SW 1271 (cell line): ENCODE measurements at places on chromosomes 4 and X.

DNA sequence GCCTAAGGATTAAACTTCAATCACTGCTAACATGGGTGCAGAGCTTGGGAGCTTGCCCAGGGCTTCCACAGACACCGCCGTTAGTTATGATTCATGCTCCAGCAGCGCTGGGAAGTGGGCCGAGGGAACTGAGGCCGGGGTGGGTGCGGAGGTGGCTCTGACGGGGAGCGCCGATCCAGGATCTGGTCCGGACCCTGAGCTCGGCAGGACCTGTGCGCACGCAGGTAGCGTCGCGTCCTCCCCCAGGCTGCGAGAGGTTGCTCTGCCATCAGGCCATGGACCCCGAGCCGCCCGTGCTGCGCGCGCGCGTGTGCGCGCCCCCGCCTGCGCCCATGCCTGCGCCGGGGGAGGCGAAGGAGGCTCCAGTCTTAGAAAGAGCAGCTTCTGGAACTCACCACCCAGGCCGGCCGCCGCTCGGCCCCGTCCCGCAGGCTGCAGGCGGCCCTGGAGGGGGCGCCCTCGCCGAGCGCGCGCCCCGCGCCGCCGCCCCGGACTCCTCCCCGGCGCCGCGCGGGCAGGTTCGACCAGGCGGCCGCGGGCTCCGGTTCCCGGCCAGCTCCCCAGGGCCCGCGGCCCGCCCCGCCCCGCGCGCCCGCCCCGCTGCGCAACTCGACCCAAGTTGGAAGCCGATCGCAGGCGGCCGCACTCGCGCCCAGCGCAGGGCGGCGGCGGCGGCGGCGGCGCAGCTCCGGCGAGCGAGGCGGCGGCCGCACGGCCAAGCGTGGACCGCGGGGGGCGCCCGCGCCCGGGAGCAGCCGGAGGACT lies 732 bp upstream of the ADRA2C start:
- DNase-seq, result no peak

DNA sequence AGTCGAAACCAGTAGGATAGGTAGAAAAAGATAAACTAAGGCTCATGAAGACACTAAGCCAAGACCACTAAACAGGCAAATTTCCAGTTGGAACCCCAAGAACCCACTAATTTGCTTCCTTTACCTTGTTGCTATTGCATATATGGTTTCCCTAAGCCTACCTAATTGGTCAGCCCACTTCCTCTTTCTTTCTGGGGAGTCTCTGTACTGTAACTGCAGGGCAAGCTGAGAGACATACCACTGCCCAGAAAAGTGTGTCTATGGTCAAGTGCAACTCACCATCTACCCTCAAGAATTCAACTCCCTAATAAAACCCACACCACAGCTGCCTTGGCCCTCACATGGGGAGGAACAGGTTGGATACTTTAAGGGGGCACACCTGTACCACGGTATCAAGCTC lies 28.6 kb downstream of the IDS start:
- no peak for DNase-seq

DNA sequence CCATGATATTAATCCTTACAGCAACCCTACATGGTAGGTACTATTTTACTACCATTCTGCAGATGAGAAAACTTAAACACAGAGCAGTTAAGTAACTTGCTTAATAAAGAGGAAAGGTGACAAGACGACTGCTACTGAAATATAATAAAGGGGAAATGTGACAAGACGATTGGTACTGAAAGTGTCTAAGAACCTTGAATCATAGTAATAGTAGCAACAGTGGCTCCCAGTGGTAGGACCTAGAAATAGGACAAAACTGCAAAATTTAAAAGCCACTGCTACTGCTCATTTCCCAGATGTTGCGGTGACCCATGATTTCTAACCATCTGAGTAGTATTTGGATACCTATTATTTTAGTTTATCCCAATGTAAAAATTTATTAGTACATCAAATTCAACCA lies 89.5 kb downstream of the TASL start:
- no peak for DNase-seq

DNA sequence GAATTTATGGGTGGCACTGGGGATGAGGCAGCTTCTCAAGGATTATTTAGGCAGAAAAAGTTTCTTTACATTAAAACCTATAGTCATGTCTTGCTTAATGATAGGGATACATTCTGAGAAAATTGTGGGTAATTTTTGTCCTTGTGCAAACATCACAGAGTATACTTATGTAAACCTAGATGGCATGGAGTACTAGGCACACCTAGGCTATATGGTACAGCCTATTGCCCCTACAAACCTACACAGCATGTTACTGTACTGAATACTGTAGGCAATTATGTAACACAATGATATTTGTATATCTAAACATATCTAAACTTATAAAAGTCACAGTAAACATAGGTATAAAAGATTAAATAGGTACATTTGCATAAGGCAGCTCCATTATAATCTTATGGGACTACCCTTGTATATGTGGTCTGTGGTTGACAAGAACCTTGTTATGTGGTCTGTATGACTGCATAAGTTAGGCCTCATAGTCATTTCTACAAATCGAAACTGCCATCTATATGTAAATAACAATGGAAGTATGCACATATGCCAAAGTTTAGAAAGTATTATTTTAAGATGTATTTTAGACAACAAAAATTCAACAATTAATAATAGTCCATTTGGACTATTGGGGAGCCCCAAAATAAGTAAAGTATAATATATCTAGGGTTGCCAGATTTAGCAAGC lies 87.3 kb downstream of the CFAP299 start:
- DNase-seq, result no peak

DNA sequence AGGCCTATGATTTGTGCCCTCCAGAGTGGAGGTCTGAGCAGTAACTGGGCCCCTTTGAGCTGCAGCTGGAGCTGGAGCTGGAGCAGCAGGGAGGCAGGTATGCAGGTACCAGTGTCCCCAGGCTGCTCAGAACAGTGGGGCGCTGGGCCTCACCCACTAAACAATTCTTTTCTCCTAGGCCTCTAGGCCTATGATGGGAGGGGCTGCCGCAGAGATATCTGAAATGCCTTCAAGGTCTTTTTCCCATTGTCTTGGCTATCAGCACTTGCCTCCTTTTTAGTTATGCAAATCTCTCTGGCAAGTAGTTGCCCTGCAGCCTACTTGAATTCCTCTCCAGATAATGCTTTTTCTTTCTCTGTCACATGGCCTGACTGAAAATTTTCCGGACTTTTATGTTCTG lies 79.7 kb upstream of the OTUD4 start:
- no peak for DNase-seq

- no peak for DNase-seq
Measured at GRCh38 chr4:18722748-18723191, 701.2 kb upstream of the LCORL start.

DNA sequence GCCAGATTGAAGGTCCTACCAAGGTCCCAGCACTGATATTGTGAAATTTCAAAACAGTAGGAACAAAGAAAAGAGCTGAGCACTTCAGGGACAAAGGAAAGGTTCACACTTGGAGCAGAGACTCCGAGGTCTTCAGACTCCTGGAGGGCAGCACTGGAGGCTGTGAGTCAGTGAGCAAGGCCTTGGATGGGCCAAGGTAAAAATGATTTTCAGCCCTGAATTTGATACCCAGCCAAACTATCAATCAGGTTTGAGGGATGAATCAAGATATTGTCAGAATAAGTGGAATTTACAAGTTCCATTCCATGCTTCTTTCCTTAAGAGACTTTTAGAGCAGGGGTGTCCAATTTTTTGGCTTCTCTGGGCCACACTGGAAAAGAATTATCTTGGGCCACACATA lies 111.7 kb downstream of the ADRA2C start:
- DNase-seq, result no peak
